ENCODE measurements at places on chromosomes 7 and 10.

DNA sequence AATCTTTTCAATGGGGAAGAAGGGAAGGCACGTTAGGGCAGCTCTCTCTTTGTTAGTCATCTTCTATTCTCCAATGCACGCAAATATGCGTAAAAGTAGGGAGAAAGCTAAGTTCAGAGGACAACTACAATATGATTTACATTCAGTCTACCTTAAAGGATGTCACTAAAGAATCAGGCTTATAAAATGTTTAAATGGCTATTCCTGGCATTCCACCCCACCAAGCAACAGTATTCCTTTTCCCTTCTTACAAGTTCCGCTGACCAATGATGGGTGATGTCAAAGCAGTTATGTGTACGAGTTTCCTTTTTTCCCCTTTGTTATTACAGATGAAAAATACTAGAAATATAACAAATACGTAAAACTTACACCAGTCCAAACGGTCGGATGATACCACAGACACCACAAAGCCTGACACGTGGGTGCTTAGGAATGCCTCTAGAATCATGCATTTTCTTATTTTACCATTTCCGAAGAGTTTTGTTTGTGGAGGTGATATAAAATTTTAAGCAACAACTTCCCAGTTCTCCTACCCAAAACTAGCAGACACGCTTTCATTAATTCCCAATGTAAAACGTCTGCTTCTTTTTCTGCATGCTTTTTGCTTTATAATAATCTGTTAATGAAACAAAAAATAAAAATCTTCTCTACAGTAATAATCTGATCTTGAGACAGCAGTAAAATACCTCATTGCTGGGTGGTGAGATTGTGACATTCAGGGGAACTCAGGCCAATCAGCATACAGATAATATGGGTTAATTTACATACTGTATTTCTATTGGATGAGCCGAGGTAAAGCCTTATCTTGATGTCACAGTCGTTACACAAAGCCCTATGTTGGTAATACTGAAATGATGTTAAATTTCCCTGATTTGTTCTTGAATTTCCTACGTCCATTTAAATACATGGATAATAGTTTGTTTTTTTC, 708 bp upstream of the GPR85 start:
- DNase-seq: no peak

- no peak for DNase-seq
Measured at GRCh38 chr7:111129435-111129834, 38.5 kb downstream of the LRRN3 start.

GRCh38 chr10:129110780-129111179, 356.3 kb upstream of the MGMT start:
- no peak for DNase-seq

DNA sequence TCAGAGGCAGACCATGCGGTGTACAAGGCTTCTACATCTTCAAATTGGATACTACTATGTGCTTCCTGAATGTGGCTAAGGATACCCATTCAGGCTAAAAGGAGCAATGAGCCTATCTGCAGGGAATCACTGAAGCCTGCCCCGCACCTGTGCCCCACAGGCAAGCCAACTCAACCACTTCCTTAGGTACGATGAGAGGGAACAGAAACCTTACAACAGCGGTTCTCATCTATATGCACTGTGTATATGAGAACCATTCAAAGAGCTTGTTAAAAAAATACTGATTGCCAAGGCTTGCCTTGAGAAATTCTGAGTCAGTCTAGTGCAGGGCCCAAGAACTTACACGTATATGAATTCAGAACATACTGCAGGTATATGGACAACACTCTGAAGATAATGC, 679.6 kb downstream of the PARD3 start:
- no peak for DNase-seq

DNA sequence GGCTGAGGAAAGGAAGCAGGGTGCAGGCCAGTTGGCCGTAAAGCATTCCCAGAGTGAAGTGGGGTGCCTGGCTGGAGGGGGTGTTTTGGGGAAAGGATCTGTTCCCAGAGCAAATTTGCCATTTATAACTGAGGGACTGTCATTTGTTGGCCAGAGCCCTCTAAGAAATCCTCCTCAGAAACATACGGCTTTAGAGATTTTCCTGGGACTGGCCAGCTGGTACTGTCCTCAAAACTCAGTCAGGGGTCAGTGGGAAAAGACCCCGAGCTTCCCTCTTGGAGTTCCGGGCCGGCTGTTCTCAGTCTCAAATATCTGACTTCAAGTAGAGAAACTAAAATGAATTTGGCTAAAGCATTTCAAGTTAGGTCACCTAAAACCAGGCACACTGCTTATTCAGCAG, 55.9 kb downstream of the ETV1 start:
- DNase-seq: no peak

GRCh38 chr7:73606801-73607691, 17.3 kb downstream of the MLXIPL start:
- DNase-seq: peak; percentile 29

GRCh38 chr7:102117743-102118142, 168.9 kb upstream of the SH2B2 start:
- no peak for DNase-seq

DNA sequence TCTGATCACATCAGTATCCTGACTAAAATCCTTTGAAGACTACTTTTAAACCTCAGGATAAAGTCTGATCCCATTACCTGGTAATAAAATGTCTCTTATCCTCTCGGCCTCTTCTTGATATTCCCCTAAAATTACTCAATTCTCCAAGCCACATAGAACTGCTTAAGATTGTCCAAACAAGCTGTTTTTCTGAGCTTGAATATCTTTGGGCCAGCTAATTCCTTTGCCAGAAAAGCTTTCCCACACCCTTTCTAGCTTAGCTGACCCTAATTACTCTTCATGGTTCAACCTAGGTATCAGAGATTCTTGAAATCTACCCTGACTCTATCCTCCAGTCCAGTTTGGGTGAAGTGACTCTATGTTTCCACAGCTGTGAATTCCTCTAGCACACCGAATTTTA, 328.6 kb downstream of the CRPPA start:
- DNase-seq: no peak

GRCh38 chr10:128990986-128991385, 476.1 kb upstream of the MGMT start:
- no peak for DNase-seq

GRCh38 chr10:68067508-68067907, 7.6 kb downstream of the HERC4 start:
- DNase-seq: no peak

DNA sequence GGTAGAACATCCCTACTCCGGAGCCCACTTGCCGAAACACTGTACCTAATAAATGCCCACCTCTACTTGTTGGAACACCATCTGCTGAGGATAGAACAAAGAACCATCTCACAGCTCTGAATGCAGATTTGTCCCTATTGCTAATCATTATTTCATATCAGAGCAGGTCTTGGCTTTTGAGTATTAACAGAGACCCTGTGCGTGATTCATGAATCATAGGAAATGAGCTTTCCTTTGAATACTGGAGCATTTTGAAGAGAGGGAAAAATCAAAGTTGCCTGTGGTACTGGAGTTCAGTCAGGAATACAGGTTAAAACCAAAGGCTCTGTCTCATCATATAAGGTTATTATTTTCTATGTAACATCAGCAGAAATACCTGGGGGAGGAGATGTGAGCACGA, 1132.3 kb downstream of the XPNPEP1 start:
- no peak for DNase-seq

DNA sequence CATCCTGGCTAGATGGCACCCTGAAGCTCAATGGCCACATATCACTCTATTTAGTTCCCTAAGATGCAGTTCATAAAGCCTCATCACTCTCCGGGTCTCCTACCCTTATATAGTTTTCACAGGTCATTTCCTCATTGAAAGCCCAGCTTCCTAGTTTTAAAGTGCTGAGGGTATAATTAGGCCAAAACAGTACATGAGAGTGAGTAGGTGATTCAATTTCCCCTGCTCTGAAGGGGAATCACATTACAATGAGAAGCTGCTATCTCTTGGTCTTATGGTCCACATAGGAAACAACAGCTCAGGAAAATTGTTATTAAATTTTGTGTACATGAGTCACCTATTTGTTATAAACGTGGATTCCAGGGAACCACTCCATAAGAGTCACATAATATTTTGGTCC, 162.0 kb downstream of the SEMA3E start:
- DNase-seq: no peak

All from SHP77 (cell line).